ENCODE measurements at places on chromosomes 5 and 9. TPM values are rescaled to one million over a fixed set of nuclear protein-coding genes. Genes with fewer than 3 reads are reported as not detected.

PCDHGB5 gene
- total RNA-seq, result 0.47 TPM

REEP2 gene
- total RNA-seq, result 0.75 TPM

MED7 gene
- 18.2 TPM for total RNA-seq

MUSK gene
- total RNA-seq, result not detected

Data from naive thymus-derived CD8-positive, alpha-beta T cell (primary cell).